GDM1 (cell line): ENCODE measurements at places on chromosomes 5 and 9.

DNA sequence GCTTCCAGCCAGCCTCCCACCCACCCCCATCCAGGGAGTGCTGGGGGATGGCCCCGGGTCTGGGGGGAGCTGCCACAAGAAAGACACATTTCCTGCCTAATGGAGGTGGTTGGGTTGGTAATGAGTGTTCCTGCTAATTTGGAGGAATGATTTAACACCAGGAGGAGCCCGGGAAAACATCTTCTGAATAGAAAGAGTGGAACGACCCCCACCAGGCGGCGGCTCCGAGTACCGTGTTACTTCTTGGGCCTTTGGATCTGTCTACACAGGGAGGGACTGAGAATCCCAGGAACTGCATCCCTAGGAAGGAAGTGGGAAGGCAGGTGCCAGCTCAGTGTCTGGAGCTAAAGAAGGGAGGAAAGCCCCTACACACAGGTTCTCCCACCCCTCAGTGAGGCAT is 64.6 kb downstream of the TSPAN17 start:
- no peak for DNase-seq

GRCh38 chr9:124329206-124329792 is 71.5 kb downstream of the NEK6 start:
- no peak for DNase-seq

- no peak for DNase-seq
Observed at GRCh38 chr5:99386406-99387077, 457.7 kb upstream of the CHD1 start.

GRCh38 chr5:156326718-156327259 is at the start of gene SGCD:
Gene SGCD, plus strand, starts transcription at chr5:156327164.
- DNase-seq, result no peak

- DNase-seq, result peak; percentile 21
Observed at GRCh38 chr5:126066836-126067235, 356.4 kb upstream of the GRAMD2B start.

- DNase-seq, result no peak
Observed at GRCh38 chr5:135353952-135354721, 44.9 kb downstream of the MACROH2A1 start.
